Astrocyte of the hippocampus (primary cell): ENCODE measurements at places on chromosomes 5 and 9.

GRCh38 chr5:67240065-67240464 is 43.5 kb upstream of the CD180 start:
- DNase-seq = no peak

DNA sequence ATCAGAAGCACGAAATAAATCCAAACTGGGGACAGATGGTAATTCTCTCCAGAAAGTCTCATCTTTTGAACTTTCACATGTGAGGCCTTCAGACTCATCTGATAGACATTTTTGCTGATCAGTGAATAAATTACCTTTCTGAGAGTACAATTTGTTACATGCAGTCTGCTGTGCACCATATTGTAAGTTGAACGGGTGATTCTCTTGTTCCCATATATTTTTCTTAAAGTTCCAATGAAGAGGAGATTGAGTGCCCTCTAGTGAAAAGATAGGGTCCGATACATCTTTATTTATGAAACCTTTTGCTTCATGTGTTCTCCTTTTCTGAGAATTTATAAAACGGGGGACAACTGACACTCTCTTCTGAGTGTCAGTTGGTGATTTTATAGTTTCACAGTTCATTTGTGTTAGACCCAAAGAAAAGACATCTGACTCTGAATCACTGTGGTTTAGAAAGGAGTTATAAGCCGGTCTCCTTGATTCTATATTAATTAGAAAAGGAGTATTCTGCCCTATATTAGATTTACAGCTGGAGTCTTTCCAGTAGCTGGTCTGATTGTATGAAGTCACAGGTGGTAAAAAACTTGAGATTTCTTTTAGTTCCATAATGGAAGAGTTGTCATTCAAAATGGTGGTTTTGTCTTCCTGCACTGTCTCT is 30.4 kb downstream of the GNG10 start:
- peak; percentile 49 for DNase-seq

DNA sequence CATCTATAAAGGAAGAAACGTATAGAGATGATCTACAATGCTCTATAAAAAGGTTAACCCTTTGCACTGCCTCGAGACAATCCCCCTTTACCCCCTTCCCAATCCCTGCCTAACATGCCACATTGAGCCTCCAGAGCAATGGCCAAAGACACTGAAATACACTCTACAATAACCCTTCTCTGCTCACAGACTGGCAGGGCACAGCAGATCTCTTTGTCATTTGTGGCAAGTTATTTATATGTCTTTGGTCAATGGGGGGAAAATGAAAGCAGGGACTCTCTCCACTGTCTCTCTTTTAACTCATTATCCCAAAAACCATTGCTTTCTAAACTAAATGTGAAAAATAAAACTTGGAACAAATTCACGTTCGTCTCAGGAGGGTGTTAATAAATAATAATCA is 51.7 kb downstream of the PTCH1 start:
- no peak for DNase-seq

GRCh38 chr5:5085381-5085780 is 54.7 kb upstream of the ADAMTS16 start:
- DNase-seq = no peak

DNA sequence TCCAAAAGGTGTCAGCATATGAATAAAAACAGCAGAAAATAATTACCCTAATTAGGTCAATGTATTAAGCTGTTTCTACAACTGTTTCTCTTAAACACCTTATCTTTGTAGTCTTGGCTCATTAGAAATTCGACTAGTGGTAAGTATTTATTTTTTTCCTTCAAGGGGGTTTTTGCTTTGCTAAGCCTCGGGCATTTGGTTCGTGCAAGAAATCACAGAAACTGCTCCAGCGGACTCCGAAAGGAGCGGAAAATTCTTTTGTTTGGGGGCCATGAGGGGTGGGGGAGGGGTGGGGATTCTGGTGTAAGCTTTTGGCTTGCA is 757 bp downstream of the ZBED3 start:
- DNase-seq = no peak

DNA sequence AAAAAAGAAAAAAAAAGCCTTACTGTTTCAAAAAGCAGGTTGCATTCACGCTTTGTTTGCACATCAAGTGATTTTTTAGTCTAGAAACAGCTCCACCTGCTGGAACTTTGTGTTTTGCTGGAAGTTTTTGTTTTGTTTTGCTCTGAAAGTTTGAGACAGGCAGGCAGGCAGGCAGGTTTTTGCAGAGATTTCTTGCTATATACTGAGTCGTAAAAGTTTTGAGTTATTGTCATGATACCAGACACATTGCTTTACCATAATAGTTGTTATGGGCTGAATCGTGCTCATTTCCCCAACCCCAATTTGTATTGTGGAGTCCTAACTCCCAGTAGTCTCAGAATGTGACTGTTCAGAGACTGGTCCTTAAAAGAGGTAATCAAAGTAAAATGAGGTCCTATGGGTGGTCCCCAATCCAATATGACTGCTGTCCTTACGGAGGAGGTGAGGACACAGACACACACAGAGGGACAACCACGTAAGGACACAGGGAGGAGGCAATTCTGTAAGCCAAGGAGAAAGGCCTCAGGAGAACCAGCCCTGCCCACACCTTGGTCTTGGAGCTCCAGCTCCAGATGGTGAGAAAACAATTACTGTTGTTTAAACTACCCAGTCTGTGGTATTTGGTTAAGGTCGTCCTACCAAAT is 20.9 kb downstream of the OR2Y1 start:
- DNase-seq = peak; percentile 45

GRCh38 chr9:133677126-133678010 is 41.2 kb downstream of the DBH start:
- DNase-seq = no peak

GRCh38 chr5:17402289-17403121 is 95.5 kb upstream of the TAF11L2 start:
- DNase-seq = no peak

GRCh38 chr9:137458194-137459151 is 661 bp downstream of the NSMF start:
- peak; percentile 77 for DNase-seq

DNA sequence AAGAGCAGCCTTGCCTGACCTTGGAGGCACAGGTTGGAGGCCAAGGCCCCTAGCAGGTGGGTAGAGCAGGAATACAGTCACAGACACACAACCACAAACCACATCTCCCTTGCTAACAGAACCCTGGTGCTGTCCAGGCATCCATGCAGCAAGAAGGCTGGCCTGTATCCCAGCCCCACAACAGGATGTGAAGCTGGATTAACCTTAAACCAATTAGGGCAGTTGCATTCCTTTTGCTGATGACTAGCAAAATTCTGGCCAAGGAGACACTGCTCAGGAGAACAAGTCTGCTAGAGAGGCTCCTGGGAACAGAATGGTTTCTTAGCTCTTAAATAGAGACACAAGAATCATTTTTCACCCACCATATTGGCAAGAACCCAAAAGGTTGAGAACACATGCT is 97.8 kb downstream of the C5orf15 start:
- peak; percentile 93 for DNase-seq

DNA sequence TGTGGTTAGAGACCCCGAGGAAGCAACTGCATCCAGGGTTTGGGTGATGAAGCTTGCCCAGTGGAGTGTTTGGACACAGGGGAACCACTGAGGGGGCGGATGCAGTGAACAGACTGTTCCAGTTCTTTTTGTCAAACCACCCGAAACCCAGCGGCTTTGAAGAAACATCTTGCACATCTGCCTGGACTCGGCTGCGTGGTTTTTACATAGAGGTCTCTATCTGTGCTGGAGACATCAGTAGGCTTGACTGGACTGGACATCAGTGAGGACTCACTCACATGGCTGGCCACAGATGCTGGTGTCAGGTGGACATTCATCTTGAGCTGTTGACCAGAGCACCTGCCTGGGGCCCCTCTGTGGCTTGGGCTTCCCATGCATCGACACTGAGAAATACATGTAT is 15.3 kb upstream of the SPATA31E1 start:
- DNase-seq = no peak
